ELR (cell line): ENCODE measurements at places on chromosomes 5 and 9.

- no peak for DNase-seq
These were observed 269.5 kb downstream of the ADAMTSL1 start for GRCh38 chr9:18743421-18743820.

GRCh38 chr9:107863396-107863795 lies 373.8 kb upstream of the KLF4 start:
- DNase-seq, result no peak

GRCh38 chr9:19985081-19985480 lies 196.2 kb upstream of the SLC24A2 start:
- DNase-seq, result no peak

DNA sequence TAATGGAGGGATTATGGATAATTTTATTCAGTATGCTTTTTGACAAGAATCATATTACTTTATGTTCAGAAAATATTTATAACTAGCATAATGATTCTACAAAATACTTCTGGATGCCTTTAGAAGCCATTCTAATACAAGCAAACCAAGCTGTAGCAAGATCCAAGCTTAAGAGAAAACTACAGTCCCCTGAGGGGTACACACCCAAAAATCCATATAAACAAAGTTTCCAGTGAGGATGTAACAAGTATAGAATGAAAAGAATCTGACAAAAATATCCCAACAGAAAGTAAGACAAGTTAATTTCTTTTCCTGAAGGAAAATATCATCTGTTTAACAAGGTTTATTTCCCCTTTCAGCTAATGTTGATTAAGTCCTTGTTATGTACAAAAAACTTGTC lies 53.9 kb downstream of the MLLT3 start:
- no peak for DNase-seq

GRCh38 chr9:86336058-86336457 lies 18.2 kb downstream of the TUT7 start:
- no peak for DNase-seq

- DNase-seq, result no peak
These were observed 72.5 kb downstream of the ACER2 start for GRCh38 chr9:19481121-19481870.
